Epithelial cell of proximal tubule (primary cell): ENCODE measurements at places on chromosomes 4 and X. TPM values are rescaled to one million over a fixed set of nuclear protein-coding genes. Genes with fewer than 3 reads are reported as not detected.

- DNase-seq = no peak
Observed at GRCh38 chr4:925171-925570, 6.9 kb downstream of the GAK start.

GRCh38 chr4:4549534-4549933 is 7.7 kb upstream of the STX18 start:
- DNase-seq = no peak

- no peak for DNase-seq
Observed at GRCh38 chrX:17298564-17298963, 76.4 kb upstream of the NHS start.

DNA sequence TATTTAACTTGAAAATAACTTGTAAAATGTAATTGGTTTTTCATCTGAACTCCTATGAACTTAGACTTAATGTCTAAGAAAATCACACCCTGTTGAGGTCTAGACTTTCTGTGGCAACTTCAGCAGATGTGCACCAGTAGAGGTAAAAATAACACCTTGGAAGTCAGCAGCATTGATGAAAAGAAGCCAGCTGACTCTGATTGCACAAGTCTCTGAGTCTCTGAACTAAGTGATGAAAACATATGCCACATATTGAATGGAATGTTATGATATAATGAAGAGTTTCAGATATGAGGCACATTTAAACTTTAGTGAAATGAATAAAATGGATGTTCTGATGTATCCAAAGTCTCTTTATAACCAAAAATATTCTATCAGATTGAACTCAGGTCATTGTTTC is 155.4 kb downstream of the GPM6A start:
- DNase-seq = no peak

GRCh38 chr4:123652476-123652875 is 255.9 kb downstream of the SPRY1 start:
- no peak for DNase-seq

- no peak for DNase-seq
Observed at GRCh38 chrX:112874614-112875013, 34.0 kb upstream of the AMOT start.

- DNase-seq = no peak
Observed at GRCh38 chrX:31279359-31279758, 207.5 kb upstream of the FTHL17 start.

- DNase-seq = no peak
Observed at GRCh38 chrX:138775517-138775916, 64.0 kb upstream of the FGF13 start.

- DNase-seq = no peak
Observed at GRCh38 chrX:100208076-100208475, 202.0 kb downstream of the PCDH19 start.

DNA sequence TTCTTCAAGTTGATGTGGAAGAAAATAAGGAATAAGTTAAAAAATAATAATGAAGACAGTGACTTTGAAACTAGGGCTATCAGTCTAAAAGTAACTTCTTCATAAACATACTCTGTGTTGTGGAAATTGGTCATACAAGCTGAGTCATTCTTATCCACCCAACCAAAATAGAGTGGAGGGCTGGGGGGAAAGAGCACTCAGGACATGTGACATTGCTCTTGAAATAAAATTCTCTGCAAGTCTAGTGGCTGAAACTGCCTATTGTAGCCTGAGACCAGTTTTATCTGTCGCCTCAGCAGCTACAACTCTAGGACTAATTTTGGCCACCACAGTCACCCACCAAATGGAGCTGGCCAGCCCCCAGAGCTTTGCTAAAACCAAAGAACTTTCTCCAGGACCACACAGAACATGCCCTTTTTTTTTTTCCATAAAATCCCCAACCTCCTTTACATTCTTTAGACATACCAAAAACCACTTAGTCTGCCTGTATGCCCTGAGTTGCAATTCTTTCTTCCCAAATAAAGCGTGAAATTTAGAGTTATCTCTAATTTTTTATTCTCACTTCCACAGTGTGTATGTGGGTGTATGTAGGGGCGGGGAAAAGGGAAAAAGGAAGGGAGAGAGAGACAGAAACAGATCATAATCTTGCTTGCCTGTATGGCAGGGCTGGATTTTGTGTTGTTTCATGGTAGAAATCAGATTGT is 23.0 kb upstream of the SLC25A4 start:
- DNase-seq = no peak

The PGAM4 gene
- total RNA-seq = 0.52 TPM in 1 of 2 replicates, not detected in the other

The TCEAL2 gene
- total RNA-seq = 0.65 and 3.6 TPM in 2 replicates

The SSX3 gene
- total RNA-seq = not detected in 2 replicates

The AKAP14 gene
- total RNA-seq = not detected in 2 replicates

The G3BP2 gene
- 109 and 113 TPM in 2 replicates for total RNA-seq

The MAGED4 gene
- total RNA-seq = 13.2 and 76.4 TPM in 2 replicates

The CETN2 gene
- 34.4 and 53.7 TPM in 2 replicates for total RNA-seq
